Activated CD4-positive, alpha-beta T cell treated with anti-CD3 and anti-CD28 coated beads for 48 hours (primary cell): ENCODE measurements at places on chromosomes 1 and 21.
A peak's percentile ranks its signal among the peaks of the same experiment; 100 is the strongest.

DNA sequence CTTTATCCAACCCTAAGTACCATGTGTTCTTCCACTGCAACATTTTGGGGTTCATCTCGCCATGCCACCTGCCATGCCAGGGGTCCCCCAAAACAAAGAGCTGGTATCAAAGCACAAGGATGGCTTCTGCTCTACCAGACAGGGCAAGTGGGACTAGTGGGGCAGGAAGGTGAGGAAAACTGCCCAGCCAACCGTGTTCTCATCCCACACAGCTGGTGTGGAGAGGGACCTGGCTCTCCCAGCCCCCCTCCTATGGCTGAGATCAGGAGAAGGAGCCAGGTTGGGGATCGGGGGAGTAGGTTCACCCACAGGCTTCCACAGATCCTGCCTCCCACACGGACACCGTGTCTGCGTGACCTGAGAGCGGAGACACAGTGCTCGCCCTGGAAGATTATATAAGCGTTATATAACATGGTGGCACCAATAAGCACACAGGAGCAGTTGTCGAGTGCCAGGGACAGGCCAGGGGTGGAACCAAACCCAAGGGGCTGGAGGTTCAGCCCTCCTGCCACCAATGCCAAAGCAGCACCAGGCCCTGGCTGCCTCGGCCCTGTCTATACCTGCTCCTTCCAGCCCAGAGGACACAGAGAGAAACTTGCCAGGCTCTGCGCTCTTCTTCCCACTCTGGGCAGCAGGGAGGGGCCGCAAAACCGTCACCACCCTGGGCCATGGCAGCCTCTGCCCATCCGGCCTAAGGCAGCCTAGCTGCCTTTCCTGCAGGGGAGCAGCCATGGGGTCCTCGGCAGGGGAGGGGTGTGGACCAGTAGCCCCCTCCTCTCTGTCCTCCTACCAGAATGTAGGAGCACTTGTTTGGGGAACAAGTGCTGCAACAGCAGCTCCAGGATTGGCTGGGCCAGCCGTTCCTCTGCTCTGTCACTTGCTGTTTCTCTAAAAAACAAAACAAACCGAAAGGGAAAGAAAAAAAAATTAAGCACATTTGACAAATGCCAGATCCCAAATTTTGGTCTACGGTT, 43.5 kb downstream of the CD34 start:
- DNase-seq = peak; percentile 43

- DNase-seq = no peak
Measured at GRCh38 chr21:32253215-32253641, 25.6 kb downstream of the MIS18A start.

DNA sequence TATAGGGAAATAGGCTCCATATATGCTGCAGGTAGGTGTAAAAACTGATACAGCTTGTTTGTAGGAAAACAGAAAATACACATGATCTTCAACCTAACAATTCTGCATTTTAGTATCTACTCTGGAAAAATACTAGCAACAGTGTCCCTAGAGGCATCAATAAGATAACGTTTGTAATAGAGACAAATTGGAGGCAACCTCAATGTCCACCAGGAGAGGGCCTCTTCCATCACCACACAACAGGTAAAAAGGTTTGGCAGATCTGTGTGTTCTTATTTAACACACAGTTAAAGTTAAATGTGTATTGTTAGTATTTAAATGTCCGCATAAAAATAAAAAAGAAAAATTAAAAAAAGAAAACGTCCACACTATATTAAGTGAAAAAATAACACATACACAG, 5.4 kb downstream of the EIF2D start:
- no peak for DNase-seq

DNA sequence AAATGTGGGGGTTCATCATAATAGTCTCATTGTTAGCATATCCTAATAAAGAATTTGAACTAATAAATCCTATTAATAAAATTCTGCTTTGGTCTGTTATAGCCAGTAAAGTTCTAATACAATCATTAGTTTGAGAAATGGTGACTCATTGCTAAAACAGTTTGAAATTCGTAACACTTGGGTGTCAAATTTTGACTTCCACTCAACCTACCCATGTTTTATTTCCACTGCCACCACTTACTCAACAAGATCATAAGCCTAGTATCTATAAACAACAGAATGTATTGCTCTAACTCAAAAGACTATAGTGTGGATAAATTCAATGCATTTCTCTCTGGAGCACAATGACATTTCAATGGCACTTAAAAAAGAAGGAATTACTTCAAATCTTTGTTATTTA, 29.1 kb downstream of the LGALS8 start:
- no peak for DNase-seq

- no peak for DNase-seq
Measured at GRCh38 chr1:54070171-54070837, 16.9 kb downstream of the TCEANC2 start.

DNA sequence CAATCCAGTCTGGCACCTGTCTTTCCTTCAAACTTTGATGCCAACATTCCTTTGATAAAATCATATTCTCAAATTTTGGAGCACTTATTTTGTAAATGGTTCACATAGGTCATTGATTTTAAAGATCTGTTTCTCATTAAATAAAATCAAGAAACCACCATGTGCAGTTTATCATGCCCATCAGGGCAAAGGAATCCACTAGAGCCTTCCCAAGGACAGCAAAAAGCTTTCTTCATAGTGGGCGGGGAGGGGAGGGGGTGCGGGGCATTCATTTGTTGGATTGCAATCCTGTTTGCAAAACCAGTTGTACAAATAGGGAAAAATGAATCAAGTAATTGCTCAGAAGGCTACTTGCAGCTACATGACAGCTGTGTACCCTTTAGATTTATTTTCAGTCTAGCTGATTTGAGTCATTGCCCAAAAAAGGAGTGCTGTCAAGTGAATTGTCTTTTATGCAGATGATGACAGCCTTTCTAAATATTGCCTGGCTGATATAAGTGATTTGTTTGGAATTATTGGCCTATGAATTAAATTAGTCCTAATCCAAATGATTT, 23.0 kb downstream of the LRRC8B start:
- DNase-seq = peak; percentile 37

GRCh38 chr1:89457046-89457445, 67.6 kb upstream of the LRRC8B start:
- DNase-seq = no peak

GRCh38 chr1:38555594-38555993, 304.0 kb downstream of the RRAGC start:
- DNase-seq = no peak

DNA sequence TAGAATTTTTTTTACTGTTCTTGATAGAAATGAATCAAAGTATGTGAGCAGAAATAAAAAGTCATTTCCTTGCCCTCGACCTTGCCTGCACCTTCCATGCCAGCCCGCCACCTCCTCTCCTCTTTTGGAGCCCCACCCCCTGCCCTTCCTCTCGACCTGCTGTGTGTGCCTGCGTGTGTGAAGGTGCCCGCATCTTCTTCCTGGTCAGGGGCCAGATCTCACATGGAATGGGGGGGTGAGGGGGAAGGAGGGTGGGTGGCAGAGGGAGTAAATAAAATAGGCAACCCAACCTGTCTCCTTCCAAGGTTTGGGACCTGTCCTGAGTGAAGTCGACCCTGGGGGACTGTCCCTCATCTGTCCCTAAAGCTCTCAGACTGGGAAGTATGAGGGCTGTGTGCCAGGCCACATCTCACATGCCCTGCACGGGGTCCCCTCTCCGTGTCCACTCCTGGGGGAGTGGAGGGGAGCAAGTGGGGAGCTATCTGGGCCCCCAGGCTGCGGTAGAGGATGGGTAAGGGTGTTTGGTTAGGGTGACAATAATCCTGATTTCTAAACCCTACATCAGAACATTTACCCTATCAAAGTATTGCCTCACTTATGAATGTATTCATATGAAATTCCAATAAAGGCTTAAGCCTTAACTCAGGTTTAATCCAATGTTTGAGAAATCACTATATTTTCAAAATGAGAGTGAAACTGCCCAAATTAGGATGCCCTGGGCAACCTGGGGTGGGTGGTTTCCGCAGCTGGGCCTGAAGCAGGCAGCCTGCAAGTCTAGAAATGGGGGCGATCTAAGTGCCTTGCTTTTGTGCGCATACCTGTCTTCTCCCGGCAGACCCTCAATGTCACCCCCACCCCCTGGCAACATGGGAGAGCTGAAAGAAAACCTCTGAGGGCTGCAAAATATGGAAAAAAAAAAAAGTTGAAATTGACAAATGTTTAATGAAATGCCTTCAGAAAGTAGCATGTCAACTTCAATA, 15.4 kb downstream of the AMPD2 start:
- no peak for DNase-seq
